ENCODE measurements at places on chromosomes 12 and 14.

GRCh38 chr12:19129486-19130223 lies at the start of gene PLEKHA5:
Gene PLEKHA5 (plus strand): TSS chr12:19129733. CDS start chr12:19129800, 67 bp downstream.
- peak; percentile 44 for DNase-seq

DNA sequence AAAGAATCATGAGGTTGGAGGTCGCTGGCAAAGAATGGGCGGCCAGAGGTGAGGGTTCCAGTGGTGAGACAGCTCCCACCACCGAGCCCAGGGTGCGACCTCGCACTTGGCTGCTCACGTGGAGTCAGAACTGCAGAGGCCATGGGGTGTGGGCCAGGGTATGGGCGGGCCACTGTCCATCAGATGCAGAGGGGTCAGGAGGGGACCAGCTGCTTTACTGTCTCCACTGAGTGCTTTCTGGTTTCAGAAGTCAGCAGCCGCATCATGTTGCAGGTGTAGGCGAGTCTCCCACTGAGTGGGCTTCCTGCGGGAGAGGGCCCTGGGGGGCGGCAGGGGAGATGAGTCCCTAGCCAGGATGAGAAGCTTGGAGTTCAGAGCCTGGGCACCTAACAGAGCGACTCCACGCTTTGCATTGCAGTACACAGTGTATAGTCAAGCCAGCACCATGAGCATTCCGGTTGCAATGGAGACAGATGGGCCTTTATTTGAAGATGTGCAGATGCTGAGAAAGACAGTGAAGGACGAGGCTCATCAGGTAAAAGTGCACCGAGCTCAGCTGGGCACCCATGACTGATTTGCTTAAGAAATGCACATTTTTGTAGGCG lies 46.9 kb upstream of the DYNC1H1 start:
- no peak for DNase-seq

DNA sequence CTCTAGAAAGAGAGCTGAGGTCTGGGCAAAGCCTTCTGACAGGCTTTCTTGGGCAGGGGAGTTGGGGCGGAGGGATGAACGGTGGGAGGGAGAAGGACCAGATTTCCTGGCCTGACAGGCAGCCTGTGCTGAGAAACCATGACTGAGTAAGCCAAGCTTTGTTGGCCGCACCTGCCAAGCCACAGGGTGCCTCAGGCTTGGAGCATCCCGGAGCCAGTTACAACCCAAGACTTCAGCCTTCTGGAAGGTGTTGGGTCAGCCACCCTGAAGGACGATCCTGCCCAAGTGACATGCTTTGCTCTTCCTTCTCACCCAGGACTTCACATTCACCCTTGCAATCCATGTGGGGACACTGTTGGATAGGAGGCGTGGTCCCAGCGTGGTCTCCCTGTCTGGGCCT lies 21.0 kb upstream of the AQP2 start:
- DNase-seq = no peak

- DNase-seq = no peak
Observed at GRCh38 chr12:12379831-12380730, 23.2 kb downstream of the BORCS5 start.

DNA sequence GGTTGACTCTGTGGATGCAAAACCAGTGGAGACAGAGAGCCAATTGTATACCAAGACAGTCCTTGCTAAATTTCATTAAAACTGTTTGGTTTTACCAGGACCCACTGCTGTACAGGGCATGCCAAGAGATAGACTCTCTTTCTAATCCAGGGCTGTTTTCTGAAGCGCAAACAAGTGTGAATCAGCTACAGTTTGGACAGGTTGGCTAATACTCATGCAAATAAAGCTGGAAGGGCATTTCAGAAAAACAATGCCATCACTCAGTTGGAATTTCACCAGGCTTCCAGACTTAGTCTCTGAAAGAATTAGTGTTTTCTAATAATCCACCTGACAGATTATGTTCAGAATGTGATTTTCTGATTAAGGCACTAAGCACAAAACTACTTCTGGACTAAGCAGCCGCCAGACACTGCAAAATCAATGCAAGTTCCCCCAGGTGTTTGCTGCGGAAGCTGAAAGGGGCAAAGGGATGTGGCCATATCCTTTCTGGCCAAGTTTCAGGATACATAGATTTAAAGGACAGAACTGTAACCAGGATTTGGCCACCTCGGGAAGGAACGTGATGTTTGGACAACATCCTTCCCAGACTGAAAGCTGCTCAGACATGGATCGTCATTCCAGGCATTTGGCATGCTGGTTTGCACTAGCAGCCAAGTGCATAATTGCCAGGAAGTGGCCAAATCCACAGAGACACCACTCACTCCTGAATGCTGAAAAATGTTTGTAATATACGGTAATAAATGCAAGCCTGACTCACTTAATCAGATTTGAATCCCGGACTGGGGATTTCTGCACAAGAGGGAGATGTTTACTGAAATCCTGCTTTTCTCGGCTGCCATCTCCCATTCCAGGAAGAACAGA lies 32.0 kb upstream of the CDKN3 start:
- DNase-seq = no peak

GRCh38 chr12:52015532-52016041 lies 8.8 kb downstream of the TAMALIN start:
- DNase-seq = no peak

- DNase-seq = no peak
Observed at GRCh38 chr12:1691123-1692007, 495 bp downstream of the ADIPOR2 start.

DNA sequence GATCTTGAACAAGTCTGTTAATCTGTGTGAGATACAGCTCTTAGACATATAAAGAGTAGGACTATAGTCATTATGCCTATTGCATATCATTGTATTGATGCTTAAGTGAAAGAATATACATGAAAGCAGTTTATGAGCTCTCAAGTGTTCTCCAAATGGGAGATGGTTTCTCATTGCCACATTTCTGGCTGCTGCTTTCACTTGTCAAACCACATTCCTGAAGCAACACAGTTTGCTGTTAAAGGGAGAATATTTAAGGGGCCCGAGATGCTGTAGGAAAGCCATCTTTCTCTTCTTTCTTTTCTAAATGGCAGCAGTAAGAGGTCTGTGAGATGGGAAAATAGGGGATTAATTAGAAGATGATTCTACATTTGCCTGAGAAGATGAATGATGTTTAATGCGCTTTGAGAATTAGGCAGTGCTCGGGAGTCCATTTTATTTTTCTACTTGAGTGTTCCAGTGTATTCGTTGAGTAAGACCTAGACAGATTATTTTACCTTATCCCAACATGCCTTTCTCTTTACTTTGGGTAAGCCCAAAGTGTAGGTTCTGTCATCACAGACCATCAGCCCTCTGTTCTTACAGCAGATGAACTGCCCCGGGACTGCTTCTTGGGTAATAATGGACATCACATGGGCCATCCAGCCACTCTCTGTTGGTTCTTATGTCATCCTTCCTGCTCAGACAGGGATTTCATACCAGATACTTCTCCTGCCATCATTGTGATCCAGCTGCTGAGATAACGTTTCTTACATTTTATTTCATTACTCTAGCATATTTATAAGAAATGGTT lies 35.6 kb downstream of the ANO4 start:
- DNase-seq = no peak

GRCh38 chr12:126862500-126862899 lies 1404.5 kb upstream of the TMEM132C start:
- DNase-seq = no peak

GRCh38 chr14:61643555-61643954 lies 51.8 kb upstream of the HIF1A start:
- DNase-seq = no peak

DNA sequence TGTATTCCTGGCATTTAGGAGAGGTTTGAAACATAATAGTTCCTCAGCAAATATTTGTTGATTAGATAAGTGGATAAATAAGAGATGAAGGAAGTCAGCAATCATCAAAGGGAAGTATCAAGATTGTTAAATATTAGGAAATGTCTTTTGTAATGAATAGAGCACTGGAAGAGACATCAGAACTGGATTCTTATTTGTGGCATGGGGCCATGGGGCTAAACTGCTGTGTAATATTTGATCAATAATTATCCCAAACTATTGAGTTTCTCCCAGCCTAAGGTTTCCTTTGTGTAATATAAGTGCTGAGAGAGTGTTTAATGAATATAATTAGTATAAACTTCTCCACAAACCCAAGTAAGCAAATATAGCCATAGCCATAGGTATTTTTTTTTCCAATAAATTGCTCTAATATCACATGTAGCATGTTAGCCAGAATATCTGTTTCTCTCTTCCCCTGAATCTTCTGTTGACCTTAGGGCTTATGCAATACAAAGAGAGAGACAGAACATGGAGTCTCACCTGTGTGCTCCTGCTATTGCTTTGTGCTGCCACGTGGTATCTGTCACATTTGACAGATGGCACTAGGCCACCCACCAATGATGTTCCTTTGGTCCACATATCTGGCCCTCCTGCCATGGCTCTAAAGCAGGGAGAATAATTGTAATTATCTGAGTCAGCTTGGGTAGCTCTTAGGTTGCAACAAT lies 658.7 kb downstream of the SOX5 start:
- DNase-seq = no peak

- DNase-seq = no peak
Observed at GRCh38 chr12:58803908-58804307, 116.4 kb downstream of the LRIG3 start.

- DNase-seq = no peak
Observed at GRCh38 chr12:52542785-52543318, 10.1 kb downstream of the KRT71 start.

DNA sequence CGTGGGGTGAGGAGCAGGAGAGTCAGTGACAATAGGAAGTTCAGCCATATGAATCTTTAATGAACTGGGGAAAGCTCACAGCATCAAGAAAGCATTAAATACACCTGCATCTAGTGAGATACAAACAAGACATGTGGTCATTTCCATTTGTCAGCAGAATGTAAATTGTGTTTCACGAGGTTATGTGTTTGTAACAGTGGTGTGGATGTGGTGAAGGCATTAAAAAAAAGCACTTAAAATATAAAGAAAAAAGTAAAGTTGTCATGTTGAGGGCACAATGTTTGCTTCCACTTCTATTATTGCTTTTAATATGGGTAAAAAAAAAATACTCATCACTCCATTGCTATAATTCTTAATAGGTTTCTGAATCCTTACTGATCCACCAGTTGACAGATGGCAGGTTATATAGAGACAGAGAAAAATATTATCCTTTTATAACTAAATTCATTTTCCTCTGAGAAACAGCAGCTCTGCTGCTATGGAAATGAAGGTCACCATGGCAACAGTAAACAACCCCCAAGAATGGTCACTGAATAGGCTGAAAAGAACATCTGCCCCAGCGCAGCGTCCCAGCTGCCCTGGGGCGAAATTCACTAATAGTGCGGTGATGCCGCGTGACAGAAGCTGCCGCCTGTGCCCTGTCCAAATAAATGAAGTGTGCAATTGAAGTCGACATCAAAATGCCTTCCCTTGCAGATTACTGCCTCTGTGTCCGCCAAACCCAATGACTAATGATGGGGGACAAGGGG lies 226.1 kb downstream of the FOXN3 start:
- DNase-seq = peak; percentile 19

DNA sequence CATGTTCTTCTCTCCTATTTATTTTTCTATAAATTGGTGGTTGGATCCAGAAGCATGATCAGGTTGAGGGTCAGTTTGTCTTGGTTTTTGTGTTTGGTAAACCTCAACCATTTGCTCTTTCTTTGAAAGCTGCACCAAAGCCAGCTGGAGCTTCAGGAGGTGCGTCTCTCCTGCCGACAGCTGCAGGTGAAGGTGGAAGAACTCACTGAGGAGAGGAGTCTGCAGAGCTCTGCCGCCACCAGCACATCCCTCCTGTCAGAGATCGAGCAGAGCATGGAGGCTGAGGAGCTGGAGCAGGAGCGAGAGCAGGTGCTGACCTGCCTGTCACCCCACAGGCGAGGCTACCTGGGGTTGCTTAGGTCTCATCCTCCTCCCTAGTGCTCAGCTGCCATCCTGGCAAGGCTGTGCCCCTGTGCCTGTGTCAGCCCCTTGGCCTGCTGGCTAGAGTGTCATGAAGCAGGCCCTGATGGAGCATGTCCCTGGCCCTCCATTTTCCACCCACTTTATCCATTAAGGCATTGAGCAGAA lies 45.0 kb downstream of the RAB35 start:
- DNase-seq = no peak

GRCh38 chr14:23640524-23641141 lies 4.5 kb downstream of the DHRS2 start:
- DNase-seq = no peak

DNA sequence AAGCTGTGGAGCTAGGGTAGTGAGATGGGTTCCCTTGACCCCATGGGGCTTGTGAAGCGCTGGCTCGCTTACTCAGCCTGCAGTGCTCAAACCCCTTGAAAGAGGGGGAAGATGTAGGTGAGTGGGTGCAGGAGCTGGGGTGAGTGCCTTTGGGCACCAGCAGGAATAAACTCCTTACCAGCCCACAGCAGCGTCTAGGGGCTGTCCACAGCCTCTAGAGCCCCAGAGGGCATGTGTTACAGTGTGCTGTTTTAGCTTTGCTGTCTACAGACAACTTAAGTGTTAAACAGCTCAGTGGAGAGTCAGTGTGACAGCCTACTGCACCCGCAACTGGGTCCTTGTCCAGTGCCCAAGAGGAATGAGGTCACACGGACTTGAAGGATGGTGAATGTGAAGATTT lies 48.0 kb downstream of the TSPAN8 start:
- DNase-seq = no peak

GRCh38 chr14:91400696-91401095 lies 16.9 kb downstream of the CCDC88C start:
- DNase-seq = no peak

DNA sequence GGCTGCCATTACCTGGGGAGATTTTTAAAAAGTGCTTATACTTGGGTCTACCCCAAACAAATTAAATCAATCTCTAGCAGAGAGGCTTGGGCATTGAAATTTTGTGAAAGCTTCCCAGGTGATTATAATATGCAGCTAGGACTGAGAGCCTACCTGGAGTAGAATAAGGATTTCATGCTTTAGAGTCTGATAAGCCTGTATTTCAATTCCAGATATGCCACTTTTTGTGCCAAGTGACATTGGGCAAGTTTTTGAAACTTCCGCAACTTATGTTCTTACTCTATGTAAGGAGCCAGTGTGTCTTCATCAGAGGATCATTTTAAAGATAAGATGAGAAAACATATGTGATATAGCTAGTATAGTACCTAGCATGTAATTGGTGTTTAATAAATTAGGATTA lies 159.8 kb upstream of the LRIG3 start:
- no peak for DNase-seq
